Choroid plexus epithelial cell (primary cell): ENCODE measurements at places on chromosomes 13 and 19.
A peak's percentile ranks its signal among the peaks of the same experiment; 100 is the strongest.

DNA sequence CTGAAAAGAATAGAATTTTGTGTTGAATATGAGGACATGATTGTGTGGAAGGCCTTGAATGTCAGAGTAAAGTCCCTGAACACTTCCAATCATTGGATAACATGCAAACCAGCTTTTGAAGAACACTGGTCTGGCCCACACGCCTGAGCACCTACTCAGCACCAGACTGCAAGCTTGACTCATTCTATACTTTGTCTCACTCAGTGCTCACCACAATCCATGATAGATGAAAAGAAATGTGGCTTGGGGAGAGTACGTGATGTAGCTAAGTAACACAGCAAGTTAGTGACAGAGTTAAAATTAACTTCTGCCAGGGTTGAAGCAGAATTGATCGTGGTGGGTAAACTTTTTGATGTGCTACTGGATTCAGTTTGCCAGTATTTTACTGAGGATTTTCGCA is 12.0 kb downstream of the DLEU7 start:
- DNase-seq: no peak

- DNase-seq: peak; percentile 24
Measured at GRCh38 chr19:28377077-28377476, 835.9 kb downstream of the UQCRFS1 start.

GRCh38 chr13:26540334-26540733 is 17.1 kb upstream of the WASF3 start:
- DNase-seq: no peak

- peak; percentile 12 for DNase-seq
Measured at GRCh38 chr13:46051968-46052318, 603 bp downstream of the ZC3H13 start.

- no peak for DNase-seq
Measured at GRCh38 chr19:17266026-17266425, 1.2 kb upstream of the BABAM1 start.

DNA sequence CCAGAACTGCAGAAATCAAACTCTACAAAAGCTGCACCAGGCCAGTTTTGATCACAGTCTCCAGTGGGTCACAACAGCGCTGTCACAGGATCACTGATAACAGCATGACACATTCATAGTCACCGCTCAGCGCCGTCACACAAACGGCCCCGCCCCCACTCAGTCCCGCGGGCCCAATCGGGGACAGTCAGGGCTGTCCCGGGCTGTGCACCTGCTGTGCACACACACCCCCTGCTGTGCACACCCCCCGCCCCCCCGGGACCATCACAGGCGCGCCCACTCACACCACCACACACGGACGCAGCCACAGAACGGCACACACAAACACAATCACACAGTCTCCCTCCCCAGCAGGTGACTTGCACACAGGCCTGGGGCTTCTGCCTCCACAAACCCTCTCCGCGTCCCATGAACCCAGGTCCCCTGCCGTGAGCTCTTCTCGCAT is 435 bp upstream of the ZNF382 start:
- peak; percentile 25 for DNase-seq

GRCh38 chr13:91112201-91112923 is 235.1 kb upstream of the MIR17HG start:
- no peak for DNase-seq

GRCh38 chr19:6796278-6796677 is 23.8 kb downstream of the VAV1 start:
- DNase-seq: no peak

DNA sequence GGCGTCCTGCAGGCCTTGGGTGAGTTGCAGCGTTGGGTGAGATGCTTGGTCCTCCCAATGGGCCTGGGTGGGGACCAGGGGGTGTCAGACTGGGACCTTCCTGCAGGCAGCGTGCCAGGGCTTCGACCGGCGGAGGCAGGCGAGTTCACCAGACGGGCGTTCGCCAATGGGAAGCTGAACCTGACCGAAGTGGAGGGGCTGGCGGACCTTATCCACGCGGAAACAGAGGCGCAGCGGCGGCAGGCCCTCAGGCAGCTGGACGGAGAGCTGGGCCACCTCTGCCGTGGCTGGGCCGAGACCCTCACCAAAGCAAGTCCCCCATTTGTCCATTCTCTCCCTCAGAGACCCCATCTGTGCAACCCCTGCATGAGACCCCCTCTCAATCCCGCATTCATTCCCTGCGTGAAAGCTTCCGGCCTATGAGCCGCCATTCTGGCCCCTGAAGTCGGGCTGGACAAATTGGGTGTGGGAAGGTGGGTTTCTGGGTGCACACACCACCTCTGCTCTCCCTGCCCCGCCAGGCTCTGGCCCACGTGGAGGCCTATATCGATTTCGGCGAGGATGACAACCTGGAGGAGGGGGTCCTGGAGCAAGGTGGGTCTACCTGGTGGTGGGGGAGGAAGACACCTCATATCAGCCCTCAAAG is 1.2 kb downstream of the GTPBP3 start:
- no peak for DNase-seq

- DNase-seq: peak; percentile 46
Measured at GRCh38 chr19:2261438-2262172, 5.4 kb upstream of the JSRP1 start.

GRCh38 chr13:109606520-109606919 is 179.9 kb downstream of the IRS2 start:
- peak; percentile 32 for DNase-seq

GRCh38 chr19:41449079-41449864 is 6.3 kb downstream of the ERICH4 start:
- DNase-seq: peak; percentile 73

DNA sequence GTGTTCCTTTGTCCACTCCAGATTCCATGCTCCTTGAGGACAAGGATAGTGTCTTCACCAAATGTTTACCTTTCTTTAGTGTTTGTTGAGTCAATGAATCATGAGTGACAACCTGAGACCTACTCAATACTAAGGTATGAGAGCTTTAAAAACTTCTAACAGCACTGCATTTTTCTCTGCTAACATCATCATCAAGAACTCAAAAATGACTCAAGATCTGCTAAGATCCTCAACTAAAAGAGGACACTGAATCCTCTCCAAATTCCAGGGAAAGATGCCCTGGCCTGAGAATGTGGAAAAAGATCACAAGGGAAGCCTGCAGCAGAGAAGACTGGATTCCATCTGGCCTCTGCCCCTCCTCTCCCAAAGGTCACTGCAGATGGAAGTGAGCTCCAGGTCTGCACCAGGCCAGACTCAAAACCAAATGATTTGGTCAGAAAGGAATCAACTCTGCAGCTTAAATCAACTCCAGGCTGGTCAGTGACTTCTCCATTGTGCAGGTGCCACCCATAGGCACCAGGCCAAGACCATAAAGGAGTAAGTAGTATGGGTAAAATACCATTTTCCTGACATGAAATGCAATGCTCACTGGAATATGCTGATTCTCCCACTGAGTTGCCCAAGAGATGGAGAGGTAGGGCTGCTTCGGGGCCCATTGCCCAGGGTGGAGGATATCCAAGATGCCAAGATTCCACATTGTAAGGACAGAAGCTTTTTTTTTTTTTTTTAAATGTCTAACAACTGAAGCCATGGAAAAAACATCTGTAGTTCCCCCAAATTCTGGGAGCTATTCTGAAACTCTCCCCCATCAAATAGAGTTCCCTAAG is 89.5 kb upstream of the DOCK9 start:
- peak; percentile 78 for DNase-seq

DNA sequence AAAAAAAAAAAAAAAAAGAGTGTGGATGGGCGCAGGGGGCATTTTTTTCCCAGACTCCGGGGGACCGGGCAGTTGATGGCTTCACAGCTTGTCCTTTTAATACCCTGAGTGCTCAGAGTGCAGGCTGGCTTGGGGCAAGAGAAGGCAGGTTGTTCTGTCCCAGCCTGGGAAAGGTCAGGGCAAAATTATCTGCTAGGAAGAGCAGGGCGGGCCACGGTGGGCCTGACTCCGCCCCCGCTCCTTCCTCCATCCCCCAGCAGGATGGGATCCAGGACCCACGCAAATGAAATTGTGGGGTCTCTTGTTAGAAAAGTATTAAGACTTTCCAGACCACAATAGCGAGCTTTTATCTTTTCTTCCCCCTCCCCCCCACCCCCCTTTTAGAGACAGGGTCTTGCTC is 70.7 kb downstream of the PTPRS start:
- DNase-seq: no peak

- DNase-seq: no peak
Measured at GRCh38 chr13:110636701-110637201, 21.4 kb downstream of the NAXD start.

DNA sequence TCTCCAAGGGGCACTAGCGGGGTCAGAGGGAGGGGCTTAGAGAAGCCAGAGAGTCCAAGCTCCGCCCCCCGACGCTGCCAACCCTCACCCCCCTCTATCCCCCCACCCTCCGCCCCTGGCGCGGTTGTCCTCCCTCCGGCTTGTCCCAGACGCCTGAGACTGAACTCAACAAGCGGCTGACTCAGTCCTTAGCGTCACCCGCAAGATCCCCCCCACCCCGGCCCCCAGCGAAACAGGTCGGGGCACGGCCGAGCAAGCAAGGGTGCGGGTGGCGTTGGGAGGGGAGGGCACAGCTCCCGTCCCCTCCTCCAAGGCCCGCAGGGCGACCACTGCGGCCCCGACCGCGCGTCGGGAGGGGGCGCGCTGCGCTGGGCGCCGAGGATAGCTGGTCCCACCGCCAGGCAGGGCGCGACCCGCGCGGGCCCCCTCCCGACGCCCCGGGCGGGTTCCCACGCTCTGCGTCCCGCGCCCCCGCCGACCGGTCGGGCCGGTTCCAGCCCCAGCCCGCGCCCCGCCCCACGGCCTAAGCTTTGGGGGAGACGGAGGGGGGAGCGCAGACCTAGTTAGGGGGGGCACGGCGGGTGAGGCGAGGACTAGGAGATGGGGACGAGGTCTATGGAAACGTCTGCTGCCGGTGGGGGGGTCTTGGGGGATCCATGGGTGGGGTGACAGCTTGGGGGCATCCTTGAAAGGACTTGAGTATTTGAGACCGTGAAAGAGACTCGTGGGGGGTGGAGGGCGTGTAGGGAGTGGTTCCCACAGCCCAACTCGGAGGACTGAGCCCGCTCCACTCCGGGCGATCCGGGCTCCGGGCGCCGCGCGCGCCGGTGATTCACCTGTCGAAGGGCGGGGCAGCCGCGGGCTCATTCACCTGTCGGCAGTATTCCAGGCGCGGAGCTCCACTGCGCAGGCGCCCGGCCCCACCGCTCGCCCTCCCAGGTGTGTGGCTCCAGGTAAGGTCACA is 5.1 kb downstream of the NOTCH3 start:
- DNase-seq: peak; percentile 39

DNA sequence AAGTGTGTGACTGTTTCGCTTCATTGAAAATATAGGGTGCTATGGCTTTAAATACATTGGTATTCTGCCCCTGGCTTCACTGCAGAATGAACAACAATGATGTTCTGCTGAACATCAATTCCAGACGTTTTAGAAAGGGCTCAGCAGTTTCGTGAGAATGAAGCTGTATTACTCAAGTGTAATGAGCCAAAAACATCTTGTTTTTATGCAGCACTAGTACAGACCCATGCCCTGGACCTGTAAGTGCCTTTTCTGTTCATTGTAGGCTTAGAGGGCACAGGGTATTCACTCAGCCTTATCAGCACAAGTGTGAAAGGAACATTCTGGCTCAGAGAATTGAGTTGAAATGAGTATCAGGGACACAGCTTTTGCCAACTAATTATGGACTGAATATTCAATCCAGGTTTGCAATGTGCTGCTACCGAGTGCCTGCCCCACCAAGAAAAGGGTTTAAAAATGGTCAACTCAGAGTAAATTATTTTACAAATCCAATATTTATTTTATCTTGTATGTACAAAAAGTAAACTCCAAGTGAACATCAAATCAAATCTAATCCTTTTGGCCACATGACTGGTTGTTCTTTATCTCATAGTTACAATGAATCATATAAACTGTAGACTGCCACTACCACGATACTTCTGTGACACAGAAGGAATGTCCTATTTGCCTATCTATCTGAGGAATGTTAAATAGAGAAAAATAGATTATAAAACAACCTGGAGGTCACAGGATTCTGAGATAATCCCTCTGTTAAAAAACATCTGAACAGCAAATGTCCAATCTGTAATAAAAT is 362.8 kb downstream of the NALCN start:
- DNase-seq: no peak

DNA sequence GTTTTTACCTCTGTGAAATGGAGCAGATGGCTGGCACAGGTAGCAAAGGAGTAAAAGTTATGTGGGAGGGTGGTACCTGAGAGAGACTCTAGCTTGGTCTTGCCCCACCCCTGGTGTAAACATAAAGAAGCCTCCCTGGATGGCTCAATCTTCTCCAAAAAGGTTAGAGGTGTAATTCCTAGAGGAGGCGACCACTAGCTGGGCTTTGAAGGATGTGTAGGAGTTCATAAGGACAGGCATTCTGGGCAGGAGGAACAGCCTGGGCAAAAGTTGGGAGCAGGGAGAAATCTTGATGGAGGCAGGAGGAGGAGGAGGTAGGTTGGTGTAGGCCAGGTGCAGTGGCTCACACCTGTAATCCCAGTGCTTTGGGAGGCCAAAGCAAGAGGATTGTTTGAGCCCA is 7.8 kb upstream of the ICAM4 start:
- DNase-seq: no peak

GRCh38 chr13:40148101-40148500 is 492.6 kb downstream of the COG6 start:
- DNase-seq: peak; percentile 48

- no peak for DNase-seq
Measured at GRCh38 chr13:99258946-99259345, 767 bp upstream of the GPR18 start.

DNA sequence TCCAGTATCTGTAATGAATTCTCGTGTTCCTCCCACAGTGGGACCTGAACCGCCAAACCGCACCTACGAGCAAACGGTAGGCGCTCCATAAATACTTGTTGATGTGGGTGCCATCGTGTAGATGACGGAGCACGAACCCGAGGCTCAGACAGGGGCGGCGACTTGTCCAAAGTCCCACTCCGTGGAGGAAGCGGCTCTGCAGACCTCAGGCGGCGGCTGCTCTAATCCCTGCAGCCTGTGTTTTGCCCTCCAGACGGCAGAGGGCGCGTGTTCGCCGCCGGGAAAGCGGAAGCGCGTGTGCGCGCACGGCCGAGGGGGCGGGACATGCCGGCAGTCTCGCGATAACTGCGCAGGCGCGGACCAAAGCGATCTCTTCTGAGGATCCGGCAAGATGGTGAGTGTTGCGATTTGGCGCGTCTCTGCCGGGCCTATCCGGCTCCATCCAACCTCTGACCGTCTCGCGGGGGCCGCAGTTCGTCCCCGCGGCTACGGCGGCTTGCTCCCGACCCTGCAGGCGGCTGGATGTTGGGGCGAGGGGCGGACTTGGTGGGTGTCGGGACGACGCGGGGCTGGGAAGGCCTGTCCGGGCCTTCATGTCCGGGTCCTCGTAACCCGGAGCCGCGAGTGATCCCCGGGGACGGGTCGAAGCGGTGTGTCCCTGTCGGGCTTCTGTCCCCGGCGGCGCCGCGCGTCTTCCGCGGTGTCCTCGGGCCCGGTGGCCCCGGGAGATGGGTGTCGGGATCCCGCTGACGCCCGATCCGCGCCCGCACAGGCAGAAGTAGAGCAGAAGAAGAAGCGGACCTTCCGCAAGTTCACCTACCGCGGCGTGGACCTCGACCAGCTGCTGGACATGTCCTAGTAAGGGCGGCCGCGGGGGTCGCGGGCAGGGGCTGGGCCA is at the start of gene RPS15:
Gene RPS15, plus strand, starts transcription at position 362 of the 898 bp plus-strand sequence. Its CDS starts 30 bp downstream, at position 392.
- DNase-seq: peak; percentile 97

DNA sequence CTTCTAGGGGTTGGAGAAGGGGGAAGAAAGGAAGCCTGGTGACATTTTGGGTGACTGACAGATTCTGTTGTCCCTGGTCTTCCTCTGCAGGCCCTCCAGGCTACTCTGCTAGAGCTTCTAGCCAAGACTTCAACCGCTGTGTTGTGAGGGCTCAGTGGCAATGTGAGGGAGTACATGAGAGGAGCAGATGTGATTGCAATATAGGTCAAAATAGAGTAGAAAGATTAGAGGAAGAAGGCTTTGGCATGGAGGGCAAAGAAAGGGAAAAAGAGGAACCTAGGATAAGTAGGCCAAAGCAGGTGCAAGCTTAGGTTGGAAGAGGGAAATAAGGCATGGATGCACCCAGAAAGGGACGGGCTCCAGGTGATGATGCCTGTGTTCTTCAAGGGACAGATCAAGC is 216.9 kb downstream of the RGCC start:
- DNase-seq: no peak
